ENCODE measurements at places on chromosomes 7 and 10. TPM values are rescaled to one million over a fixed set of nuclear protein-coding genes. Genes with fewer than 3 reads are reported as not detected.

- no peak for DNase-seq
Measured at GRCh38 chr10:43471146-43471545, 34.2 kb downstream of the ZNF487 start.

- no peak for DNase-seq
Measured at GRCh38 chr10:85976267-85976793, 390.3 kb downstream of the GRID1 start.

The HSPA12A gene
- polyA plus RNA-seq, result 2.0 TPM

The GDF2 gene
- polyA plus RNA-seq, result not detected

GRCh38 chr10:129958148-129958628 lies 5.9 kb downstream of the EBF3 start:
- peak; percentile 76 for DNase-seq

The OR2A5 gene
- polyA plus RNA-seq, result not detected
